ENCODE measurements at places on chromosomes 6 and 20.

- DNase-seq = no peak
Observed at GRCh38 chr20:4090756-4091489, 75.6 kb upstream of the RNF24 start.

GRCh38 chr6:57224769-57225515, 2.8 kb upstream of the RAB23 start:
- DNase-seq = no peak

- DNase-seq = no peak
Observed at GRCh38 chr20:46157076-46157592, 39.0 kb downstream of the CD40 start.

DNA sequence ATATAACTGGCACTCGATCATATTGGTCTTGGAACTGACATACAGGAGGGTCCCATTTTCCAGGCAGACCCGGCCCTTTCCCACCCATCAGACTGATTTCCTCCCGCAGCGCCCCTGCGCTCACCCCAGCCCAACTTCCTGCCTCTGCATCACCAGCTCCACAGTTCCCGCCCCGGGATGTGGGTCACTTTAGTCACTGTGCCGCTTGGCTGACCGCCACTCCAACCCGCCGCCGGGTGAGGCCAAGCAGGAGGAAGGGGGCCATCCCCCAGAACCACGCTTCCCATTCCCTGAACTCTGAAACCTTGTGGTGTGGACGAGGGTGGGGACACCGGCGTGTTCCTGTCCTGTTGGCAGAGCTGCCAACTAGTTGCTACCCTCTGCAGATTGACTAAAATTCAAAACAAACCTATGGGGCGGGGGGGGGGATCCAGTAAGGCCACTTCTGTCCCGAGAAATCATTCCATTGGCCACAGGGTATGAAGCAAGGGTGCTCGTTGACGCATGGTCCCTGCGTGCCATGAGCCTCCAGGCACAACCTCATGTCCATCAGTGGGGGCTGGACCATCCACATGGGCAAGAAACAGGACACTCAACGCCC, 12.3 kb downstream of the TGM2 start:
- peak; percentile 55 for DNase-seq

- DNase-seq = no peak
Observed at GRCh38 chr6:124962639-124963415, 590 bp downstream of the RNF217 start.
